ENCODE measurements at places on chromosomes 6 and 20.

- no peak for DNase-seq
These were observed 793.9 kb upstream of the EPHA7 start for GRCh38 chr6:94213226-94213625.

- DNase-seq = no peak
These were observed 25.0 kb downstream of the TFAP2A start for GRCh38 chr6:10389739-10390494.

- DNase-seq = no peak
These were observed 112.9 kb upstream of the TOP1 start for GRCh38 chr20:40915756-40916155.

GRCh38 chr6:22322103-22323030 is 25.5 kb upstream of the PRL start:
- DNase-seq = no peak

- DNase-seq = no peak
These were observed 545.6 kb downstream of the QKI start for GRCh38 chr6:163960128-163960527.

DNA sequence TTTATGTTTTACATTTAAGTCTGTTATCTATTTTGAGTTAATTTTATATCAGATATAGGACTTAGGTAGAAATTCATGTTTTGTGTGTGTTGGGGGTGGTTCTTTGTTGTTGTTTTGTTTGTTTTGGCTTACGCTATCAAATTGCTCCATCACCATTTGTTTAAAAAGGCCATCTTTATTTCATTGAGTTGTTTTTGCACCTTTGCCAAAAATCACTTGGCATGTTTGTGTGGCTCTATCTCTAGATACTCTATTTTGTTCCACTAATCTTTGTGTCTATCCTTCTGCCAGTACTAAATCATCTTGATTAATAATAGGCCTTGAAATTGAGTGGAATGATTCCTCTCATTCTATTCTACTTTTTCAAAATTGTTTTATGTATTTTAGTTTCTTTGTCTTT is 7.4 kb downstream of the CYP39A1 start:
- DNase-seq = no peak

DNA sequence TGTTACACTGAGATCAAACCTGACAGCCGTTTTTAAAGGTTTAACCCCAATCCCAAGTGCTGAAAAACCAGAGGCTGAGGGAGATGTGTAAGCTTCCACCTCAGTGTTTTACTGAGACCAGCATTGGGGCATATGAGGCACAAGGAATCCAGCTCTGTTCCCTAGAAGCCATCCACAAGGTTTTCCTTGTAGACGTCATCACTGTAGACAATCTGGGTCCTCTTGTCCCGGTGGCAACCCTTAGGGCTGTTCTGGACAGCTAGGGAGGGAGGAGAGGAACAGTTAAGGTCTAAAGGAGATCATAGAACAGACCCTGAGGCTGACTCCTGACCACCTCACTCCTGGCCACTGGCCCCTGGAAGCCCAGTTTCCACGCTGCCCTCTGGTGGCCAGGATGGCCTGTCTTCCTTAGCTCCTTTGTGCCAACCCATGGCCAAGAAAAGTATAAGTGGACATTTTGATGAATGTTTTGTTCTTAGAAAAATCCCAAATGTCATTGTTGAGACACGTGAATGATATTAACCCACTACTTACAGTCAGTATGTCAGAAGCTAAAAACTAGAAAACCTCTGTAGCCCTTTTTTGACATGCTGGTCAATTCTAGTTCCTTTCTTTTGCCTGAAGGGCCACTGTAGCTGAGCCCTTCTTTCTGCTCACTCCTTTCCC is 6.4 kb downstream of the CFB start:
- no peak for DNase-seq

GRCh38 chr6:111520524-111520923 is 37.5 kb upstream of the REV3L start:
- no peak for DNase-seq

- DNase-seq = no peak
These were observed 218.4 kb upstream of the GGTLC1 start for GRCh38 chr20:24206995-24207394.

GRCh38 chr6:32519910-32520258 is 10.2 kb downstream of the HLA-DRB5 start:
- no peak for DNase-seq

- no peak for DNase-seq
These were observed 16.8 kb upstream of the RBM38 start for GRCh38 chr20:57374343-57374930.

GRCh38 chr20:53606364-53606985 is 12.8 kb upstream of the ZNF217 start:
- no peak for DNase-seq

GRCh38 chr6:147582991-147583390 is 74.5 kb downstream of the SAMD5 start:
- DNase-seq = no peak

All from T-helper 1 cell (primary cell).